ENCODE measurements at places on chromosomes 13 and 19.
A peak's percentile ranks its signal among the peaks of the same experiment; 100 is the strongest.

GRCh38 chr13:58446979-58447378 is 815.4 kb downstream of the PCDH17 start:
- no peak for DNase-seq

DNA sequence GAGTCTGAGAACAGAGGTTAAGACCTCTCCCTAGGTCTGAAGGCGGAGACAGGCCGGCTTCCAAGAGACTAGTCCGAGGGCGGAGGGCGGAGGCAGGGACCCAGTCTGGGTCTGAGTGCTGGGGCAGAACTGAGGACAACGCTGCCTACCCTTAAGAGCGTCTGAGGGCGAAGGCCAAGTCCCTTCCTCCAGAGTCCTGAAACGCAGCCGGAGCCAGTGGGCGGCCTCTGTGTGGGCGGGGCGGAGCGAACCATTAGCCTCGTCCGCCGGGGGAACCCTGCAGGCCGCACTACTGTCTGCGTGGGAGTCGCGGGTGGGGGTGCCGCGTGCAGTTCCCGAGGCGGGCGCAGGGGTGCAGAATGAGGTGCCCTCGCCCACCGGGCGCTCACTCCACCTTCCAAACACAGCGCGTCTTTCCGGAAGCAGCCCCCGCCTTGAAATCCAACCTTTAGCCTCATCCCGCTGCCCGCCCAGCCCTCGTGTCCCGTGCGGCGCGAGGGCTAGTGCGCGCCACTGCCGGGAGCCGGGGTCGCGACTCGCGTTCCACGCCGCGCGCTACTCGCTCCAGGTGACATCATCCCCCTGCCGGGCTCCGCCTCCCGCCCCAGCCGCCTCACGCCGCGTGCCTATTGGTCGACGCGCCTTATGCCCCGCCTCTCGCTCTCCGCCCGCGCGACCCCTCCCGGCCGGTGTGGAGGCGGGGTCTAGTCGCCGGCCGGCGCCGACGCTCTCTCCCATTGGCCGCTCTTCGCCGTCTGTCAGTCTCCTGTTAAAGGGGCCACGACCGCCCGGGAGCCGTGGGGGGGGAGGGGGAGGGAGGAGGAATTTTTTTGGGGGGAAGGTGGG is at the start of gene C19orf73:
Gene C19orf73 (minus strand): TSS at position 579 of the 846 bp plus-strand sequence. CDS start 121 bp downstream, at position 458.
- peak; percentile 96 for DNase-seq

DNA sequence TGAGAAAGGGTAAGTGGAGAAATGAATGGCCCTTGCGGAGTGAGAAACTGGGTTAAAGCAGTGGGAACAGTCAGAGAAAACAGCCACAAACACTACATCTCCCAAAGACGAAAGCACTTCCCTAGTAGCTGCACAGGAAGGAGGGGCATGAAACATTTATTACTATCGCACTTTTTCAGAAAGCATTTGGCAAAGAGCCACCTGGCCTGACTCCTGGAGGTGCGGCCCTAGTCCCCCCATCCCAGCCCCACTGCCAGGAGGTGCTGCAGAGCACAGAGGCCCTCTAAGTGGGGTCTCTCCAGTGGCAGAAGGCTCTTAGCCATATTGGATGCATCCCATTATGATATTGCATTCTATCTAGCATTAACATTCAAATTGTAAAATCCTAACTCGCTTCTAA is 55.8 kb downstream of the MTMR6 start:
- no peak for DNase-seq

- peak; percentile 14 for DNase-seq
These were observed 62.3 kb downstream of the CCDC70 start for GRCh38 chr13:51923983-51924539.

DNA sequence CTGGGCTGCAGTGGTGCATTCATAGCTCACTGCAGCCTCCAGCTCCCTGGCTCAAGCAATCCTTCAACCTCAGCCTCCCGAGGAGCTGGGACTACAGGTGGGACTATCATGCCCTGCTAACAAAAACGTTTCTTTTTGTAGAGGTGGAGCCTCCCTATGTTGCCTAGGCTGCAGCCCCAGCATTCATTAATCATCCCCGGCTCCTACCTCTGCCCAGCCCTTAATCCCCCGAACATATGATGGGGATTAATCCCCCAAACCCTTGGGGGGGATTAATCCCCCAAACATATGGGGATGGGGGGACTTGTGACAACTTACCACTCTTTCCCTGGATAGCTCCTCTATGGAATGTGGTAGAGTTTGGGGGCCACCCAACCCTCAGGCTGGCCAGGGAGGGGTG is 45.9 kb downstream of the SUGP2 start:
- DNase-seq, result no peak

GRCh38 chr13:67880916-67881315 is 650.8 kb upstream of the PCDH9 start:
- no peak for DNase-seq

- no peak for DNase-seq
These were observed 57.8 kb upstream of the TPP2 start for GRCh38 chr13:102538938-102539337.

GRCh38 chr13:35561540-35561939 is 85.1 kb upstream of the MAB21L1 start:
- no peak for DNase-seq

Measured in stimulated activated naive CD8-positive, alpha-beta T cell treated with anti-CD3 and anti-CD28 coated beads, Interleukin-15, Interleukin-2, amounts not matched to agents 100 U/mL and 50 U/mL, for 24 hours (primary cell).